Stimulated activated naive B cell treated with anti-CD40 and anti-IgM and Interleukin-4, amounts not matched to agents 10 μg/mL and 1 μg/mL and 100 μg/mL, for 72 hours (primary cell): ENCODE measurements at places on chromosomes 11 and 22.

DNA sequence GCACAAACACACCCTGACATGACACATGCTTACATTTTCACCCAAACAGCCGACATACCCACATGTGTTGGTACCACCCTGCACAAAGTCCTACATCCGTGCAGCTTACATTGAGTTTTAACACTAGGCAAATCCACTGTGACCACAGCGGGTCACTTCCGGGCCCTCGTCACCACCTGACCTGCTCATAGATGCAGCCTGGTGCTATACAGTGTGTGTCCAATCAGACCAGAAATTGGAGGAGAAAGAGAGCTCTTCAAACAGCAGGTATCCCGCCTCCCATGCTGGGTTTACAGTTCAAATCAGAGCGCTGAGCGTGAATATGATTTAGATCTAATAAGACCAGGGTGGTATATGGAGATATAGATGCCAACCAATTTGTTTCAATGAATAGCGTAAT is 35.4 kb downstream of the PHF21B start:
- no peak overlapping the region for H3K4me3 ChIP-seq
- H3K36me3 ChIP-seq = no peaks in the 10 kb centered on the region
- no peaks in the 10 kb centered on the region for H3K4me1 ChIP-seq
- H3K27ac ChIP-seq = no peak overlapping the region
- peaks cover 44% of the 10 kb centered on the region for H3K27me3 ChIP-seq
- DNase-seq = no peak

DNA sequence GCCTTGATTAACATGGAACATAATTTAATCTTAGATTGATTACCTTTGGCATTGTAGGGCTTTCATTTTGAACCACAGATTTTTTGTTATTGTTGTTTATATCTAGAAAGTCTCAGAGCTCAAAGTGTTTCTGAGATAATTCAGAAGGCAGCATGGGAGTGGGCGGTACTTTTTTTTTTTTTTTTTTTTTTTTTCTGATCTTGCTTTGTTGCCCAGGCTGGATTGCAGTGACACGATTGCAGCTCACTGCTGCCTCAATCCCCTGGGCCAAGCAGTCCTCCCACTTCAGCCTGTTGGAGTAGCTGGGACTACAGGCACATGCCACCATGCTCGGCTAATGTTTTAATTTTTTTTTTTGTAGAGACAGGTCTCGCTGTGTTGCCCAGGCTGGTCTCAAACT is 21.5 kb downstream of the CAT start:
- no peak for DNase-seq
- H3K36me3 ChIP-seq = peaks cover 52% of the 10 kb centered on the region
- peaks cover 3% of the 10 kb centered on the region for H3K4me1 ChIP-seq

GRCh38 chr11:74268456-74268855 is 43.0 kb downstream of the P4HA3 start:
- H3K36me3 ChIP-seq = no peaks in the 10 kb centered on the region
- H3K27me3 ChIP-seq = peaks cover 19% of the 10 kb centered on the region
- H3K4me3 ChIP-seq = no peak overlapping the region
- H3K4me1 ChIP-seq = no peaks in the 10 kb centered on the region

- H3K4me1 ChIP-seq = peaks cover 18% of the 10 kb centered on the region
- peak overlapping the region; percentile 63 for H3K4me3 ChIP-seq
- no peak for DNase-seq
- peaks cover 37% of the 10 kb centered on the region for H3K36me3 ChIP-seq
These were observed 4.7 kb downstream of the FCHSD2 start for GRCh38 chr11:73137262-73137943.

- H3K4me1 ChIP-seq = no peaks in the 10 kb centered on the region
- peaks cover 4% of the 10 kb centered on the region for H3K36me3 ChIP-seq
- no peaks in the 10 kb centered on the region for H3K27me3 ChIP-seq
- no peak overlapping the region for H3K4me3 ChIP-seq
- DNase-seq = no peak
These were observed 28.4 kb upstream of the PANX1 start for GRCh38 chr11:94100253-94100652.

DNA sequence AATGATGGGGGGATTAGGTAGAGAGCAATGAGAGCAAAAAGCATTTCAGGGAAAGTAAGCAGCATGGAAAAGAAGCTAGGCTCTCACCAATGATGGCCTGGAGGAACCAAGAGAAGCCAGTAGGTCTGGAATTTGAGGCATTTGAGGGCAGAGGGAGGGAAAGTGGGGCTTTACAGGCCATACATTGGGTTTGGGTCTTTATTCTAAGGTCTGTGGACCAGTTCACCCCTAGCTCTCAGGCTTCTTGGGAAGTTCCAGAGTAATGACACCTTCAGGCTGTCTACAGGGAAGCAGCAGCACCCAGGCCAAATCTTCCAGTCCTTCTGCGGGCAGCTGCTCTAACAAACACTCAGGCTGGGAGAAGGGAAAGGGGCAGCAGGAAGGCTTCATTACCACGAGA is 29.4 kb downstream of the ARFGAP2 start:
- H3K4me3 ChIP-seq = no peak overlapping the region
- peaks cover 3% of the 10 kb centered on the region for H3K4me1 ChIP-seq
- DNase-seq = no peak
- H3K36me3 ChIP-seq = peaks cover 23% of the 10 kb centered on the region

GRCh38 chr11:112477581-112478317 is 217.1 kb upstream of the PLET1 start:
- peaks cover 16% of the 10 kb centered on the region for H3K27me3 ChIP-seq
- no peaks in the 10 kb centered on the region for H3K36me3 ChIP-seq
- no peaks in the 10 kb centered on the region for H3K4me1 ChIP-seq
- H3K27ac ChIP-seq = no peak overlapping the region
- DNase-seq = no peak

DNA sequence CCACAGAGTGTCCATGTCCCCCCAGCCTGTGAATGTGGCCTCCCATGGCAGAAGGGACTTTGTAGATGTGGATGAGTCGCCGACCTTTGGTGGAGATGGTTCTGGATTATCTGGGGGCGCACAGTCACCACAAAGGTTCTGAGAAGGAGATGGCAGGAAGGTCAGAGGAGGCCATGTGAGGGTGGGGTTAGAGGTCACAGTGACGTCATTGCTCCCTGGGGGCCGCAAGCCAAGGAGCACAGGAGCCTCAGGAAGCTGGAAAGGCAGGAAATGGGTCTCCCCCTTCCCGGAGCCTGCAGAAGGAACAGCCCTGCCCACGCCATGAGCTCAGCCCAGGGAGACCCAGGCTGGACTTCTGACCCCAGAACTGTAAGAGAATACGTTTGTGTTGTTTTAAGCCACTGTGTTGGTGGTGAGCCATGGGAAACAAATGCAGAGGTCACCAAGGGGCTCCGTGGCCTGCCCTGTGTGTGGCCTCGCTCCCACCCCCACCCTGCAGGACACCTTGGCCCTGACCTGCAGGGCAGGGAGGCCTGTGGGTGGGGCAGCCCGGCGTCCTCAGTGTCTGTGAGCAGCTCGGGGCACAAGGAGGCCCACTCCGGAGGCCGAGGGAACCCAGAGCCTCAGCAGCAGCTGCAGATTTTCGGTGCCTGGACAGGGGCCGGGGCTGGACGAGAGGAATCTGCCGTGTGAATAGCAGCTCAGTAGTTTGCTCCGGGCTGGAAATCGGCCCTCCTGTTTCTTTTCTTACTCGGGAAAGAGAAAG is 32.1 kb downstream of the GRAMD4 start:
- H3K4me3 ChIP-seq = peak overlapping the region; percentile 55
- H3K27me3 ChIP-seq = no peaks in the 10 kb centered on the region
- H3K4me1 ChIP-seq = peaks cover 68% of the 10 kb centered on the region

DNA sequence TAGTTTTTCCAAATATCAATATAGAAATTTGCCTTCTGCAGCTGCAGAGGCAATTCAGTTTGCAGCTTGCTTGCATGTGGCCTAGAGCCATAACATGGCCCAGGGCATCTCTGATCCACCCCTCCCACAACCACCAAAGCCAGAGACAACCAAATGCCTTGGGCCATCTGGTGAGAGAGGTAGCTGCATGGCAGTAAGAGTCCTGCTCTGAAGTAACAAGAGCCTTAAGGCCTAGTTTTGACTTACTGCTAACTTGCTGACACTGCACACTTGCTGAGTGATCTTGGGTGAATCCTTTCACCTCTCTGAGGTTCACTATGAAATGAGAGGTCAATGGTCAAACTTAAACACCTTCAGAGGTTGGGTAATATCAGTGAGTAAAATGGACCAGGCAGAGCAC is 4.9 kb upstream of the SPECC1L start:
- H3K27me3 ChIP-seq = no peaks in the 10 kb centered on the region
- H3K4me1 ChIP-seq = peaks cover 21% of the 10 kb centered on the region
- no peak overlapping the region for H3K27ac ChIP-seq
- H3K36me3 ChIP-seq = no peaks in the 10 kb centered on the region
- DNase-seq = no peak
- no peak overlapping the region for H3K4me3 ChIP-seq

DNA sequence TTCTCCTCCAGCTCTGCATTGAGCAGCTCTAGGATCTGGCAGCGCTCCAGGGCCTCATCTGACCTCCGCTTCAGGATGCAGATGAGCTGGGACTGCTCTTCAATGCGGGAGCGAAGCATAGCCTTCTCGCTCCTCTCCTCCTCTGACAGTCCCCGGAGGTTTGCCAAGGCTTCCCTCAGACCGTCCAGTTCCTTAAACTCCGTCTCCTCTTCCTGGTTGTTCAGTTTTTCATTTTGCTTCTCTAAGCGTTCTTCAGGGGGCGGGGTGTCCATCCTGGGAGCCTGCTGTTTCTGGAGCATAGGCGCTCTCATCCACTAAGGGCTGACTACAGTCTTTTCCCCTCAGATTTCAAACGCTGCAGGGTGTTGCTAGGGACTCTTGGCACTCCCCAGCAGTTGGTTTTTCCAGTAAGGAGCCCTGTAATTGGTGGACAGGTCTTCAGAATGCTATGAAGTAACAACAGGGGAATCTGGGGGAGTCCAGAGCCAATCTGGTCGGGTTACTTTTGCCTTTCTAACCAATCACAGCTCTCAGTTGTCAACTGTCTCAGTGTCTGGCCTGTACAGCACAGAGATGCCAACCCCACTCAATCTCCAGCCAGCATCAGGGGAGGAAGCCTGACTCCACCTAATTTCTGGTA is at the start of gene CCDC89:
CCDC89 (minus strand) TSS at position 376 of the 640 bp plus-strand sequence; CDS start at position 311, 65 bp downstream.
- H3K27ac ChIP-seq = no peak within 1 kb of the TSS
- H3K4me3 ChIP-seq = no peak within 1 kb of the TSS
- no peak for DNase-seq
- H3K4me1 ChIP-seq = peaks cover 6% of the 10 kb centered on the region
- no peaks in the 10 kb centered on the region for H3K36me3 ChIP-seq

- H3K4me3 ChIP-seq = no peak overlapping the region
- H3K27me3 ChIP-seq = no peaks in the 10 kb centered on the region
- H3K36me3 ChIP-seq = no peaks in the 10 kb centered on the region
- no peak overlapping the region for H3K27ac ChIP-seq
- no peaks in the 10 kb centered on the region for H3K4me1 ChIP-seq
These were observed 389.2 kb downstream of the SOX6 start for GRCh38 chr11:15967166-15967565.

- peak within 1 kb of the TSS; percentile 51 for H3K4me3 ChIP-seq
- peak; percentile 11 for DNase-seq
- H3K27ac ChIP-seq = peak within 1 kb of the TSS; percentile 45
- H3K4me1 ChIP-seq = peaks cover 13% of the 10 kb centered on the region
These were observed at the start of gene FAM83F for GRCh38 chr22:39994566-39995392. Gene FAM83F (plus strand): TSS chr22:39994954. CDS start chr22:39995043, 89 bp downstream.

DNA sequence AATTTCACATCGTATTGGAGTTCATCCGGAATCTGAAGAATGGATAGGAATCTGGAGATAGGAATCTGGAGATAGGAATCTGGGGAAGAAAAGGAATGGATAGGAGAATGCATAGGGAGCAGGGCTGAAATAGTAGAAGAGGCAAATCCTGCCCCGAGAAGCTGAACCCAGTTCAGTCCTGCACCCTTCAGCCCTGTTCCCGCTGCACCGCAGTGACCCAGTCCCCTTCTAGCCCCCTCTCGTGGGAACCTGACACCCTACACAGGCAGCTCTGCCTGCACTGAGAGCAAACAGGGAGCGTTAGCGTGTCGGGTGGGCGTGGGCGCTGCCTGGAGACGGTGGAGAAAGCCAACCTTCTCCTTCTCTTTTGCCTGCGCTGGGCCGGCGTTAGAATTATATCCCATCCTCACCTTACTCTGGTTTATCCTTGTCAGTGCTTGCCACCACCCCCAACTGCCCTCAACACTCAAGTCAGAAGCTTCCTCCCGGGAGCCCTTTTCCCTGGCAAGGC is 1.0 kb upstream of the CCKBR start:
- H3K27ac ChIP-seq = no peak overlapping the region
- no peak for DNase-seq
- H3K4me1 ChIP-seq = no peaks in the 10 kb centered on the region
- no peaks in the 10 kb centered on the region for H3K36me3 ChIP-seq
- H3K4me3 ChIP-seq = no peak overlapping the region

DNA sequence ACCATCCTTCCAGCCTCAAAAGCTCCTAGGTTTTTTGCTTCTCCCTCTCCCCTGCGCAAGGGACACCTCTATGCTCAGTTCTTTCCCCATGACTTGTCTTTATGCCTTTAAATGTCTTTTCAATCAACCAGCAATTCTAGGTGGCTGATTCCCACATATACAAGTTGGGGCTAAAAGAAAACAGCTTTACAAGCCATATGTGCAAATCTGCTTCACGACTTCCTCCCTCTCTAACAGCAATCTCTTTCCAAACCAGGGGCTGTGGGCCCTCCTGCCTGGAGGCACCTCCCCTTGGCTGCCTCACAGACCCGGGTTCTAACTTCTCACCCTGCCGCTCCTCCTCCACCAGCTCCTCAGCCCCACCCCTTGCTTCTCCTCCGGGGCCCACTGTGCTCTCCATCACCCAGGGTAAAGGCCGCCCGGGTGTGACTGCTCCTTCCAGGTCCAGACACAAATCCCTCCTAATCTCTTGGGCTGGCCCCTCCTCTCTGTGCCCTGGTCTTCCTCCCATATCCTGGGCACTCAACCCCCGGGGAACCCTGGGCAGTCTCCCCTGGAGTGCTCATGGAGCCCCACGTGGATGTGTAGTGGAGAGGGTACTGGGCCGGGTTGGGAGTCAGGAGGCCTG is 14.1 kb downstream of the TMPRSS13 start:
- H3K27ac ChIP-seq = no peak overlapping the region
- no peak overlapping the region for H3K4me3 ChIP-seq
- H3K4me1 ChIP-seq = peaks cover 18% of the 10 kb centered on the region
- H3K36me3 ChIP-seq = peaks cover 8% of the 10 kb centered on the region
- DNase-seq = no peak

DNA sequence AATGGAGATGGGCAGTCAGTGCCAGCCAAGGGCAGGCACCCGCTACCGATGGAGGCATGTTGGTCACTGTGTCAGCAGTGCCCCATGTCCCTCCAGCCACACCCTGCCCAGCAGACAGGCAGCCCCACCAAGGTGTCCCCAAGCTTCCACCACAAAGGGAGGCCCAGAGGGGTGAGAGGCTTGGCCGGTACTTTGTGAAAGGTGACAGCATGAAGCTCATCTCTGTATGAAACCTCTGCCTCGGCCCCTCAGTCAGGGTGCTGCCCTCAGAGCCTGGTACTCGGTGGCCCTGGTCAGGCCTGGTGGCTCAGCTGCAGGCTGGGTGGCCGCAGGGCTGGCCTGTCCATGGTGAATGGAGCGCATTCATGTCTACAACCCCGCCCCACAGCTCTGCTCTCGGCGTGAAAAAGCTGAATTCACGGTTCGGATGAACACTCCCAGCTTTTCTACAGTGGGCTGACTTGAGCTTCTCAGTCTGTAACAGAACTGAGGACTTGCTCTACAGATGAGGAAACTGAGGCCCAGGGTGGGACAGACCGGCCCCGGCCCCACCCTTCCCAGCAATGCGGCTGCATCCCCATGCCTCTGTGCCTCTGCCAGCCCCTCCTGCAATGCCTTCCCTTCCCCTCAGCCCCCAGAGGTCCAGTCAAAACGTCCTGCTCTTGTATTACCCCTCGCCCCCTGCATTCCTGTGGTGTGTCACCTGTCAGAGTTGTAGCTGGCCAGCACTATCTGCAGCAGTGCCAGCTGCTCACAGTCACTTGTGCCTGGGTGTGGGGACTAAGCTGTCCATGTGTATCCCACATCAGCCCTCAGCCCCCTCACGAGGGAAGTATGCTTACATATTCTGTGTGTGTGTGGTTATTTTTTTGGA is 27.7 kb downstream of the RSPH14 start:
- no peak overlapping the region for H3K4me3 ChIP-seq
- H3K27ac ChIP-seq = no peak overlapping the region
- H3K4me1 ChIP-seq = peaks cover 17% of the 10 kb centered on the region
- no peaks in the 10 kb centered on the region for H3K27me3 ChIP-seq
- DNase-seq = no peak
